ENCODE measurements at places on chromosomes 6 and 20.

DNA sequence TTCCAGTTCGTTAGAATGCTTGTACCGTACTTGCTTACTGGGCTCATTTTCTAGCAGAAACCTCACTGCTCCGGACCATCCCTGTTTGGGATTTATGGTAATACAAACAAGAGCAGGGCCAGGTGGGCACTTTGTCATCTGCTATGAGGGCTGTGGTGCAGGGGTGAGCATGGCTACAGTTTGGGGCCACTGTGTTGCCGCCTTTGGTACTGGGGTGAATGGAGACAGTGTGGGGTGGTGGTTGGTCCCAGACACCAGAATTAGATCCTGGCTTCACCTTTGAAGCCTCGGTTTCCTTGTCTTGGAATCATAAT, 95.0 kb downstream of the TOX2 start:
- no peak for DNase-seq

DNA sequence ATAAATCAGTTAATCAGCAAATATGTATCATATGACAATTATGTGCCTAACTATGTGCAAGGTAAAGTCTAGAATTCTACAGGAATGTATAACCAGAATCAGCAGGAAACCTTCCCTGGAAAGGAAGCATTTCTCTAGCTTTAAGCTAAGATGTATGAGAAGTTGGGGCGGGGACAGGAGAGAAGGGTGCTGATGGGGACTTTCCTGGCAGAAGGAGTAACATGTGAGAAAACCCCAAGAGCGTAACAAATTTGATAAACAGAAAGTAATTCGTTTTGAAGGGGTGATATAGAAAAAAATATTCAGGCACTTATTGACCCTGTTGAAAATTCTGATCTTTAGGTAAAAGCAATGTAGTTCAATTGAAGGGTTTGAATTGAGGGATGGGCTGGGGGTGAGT, 226.1 kb downstream of the KHDRBS2 start:
- DNase-seq: no peak

- no peak for DNase-seq
Observed at GRCh38 chr6:109717971-109718370, 26.9 kb downstream of the FIG4 start.

GRCh38 chr6:128914051-128914450, 31.1 kb downstream of the LAMA2 start:
- no peak for DNase-seq

DNA sequence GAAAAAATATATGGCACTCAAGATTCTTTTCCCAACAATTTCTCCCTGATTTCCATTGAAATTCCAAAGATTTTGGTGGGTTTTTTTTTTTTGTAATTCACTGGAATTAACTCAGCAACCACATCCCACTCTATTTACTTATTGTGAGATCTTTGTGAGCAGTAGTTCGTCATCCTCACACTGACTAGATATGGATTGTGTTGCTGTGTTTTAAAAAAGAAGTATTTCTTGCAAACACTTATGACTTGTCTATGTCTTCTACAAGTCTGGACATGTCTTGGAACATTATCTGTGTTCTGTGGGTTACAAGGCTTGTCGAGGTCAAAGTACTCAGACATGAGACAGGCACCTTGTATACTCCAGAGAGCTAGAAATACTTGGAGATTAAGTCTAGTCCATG, 7.3 kb upstream of the TENT5A start:
- DNase-seq: no peak

GRCh38 chr6:1067346-1067745, 244.6 kb upstream of the FOXQ1 start:
- DNase-seq: no peak

DNA sequence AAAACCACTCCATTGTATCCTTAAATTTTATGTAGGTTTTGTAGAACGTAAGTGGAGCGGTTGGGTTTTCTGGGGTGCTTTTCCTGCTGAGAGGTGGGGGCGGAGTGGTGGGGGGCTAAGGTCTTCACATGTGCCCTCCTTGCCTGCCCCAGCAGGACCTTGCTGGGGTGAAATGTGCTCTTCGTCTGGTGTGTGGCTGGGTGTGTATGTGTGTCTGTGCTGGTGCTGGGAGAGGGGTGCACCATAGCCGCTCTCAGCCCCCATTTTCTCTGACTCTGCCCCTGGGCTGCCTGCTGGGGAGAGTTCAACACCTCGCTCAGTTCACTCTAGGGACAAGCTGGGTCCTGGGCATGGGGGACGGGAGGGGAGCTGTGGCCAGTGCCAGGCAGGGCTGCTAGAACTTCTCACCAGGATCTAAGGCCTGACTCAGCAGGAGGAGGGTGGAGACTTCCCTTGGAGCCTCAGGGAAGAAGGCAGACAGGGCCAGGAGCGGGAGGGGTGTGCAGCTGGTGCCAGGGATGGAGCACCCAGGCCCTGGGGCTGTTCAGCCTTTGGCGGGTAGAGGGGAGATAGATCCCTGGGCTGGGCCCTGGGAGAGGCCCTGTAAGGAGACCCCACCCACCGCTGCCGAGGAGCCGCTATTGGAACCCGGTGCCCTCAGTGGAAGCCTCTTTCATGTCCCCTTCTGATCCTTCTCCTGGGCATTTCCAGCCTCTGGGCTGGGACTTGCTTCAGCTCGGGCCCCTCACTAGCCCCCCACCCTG, 4.8 kb downstream of the SOX18 start:
- no peak for DNase-seq

GRCh38 chr6:142693441-142693840, 251.5 kb downstream of the HIVEP2 start:
- no peak for DNase-seq

- no peak for DNase-seq
Observed at GRCh38 chr20:59994697-59995122, 36.5 kb downstream of the CDH26 start.

DNA sequence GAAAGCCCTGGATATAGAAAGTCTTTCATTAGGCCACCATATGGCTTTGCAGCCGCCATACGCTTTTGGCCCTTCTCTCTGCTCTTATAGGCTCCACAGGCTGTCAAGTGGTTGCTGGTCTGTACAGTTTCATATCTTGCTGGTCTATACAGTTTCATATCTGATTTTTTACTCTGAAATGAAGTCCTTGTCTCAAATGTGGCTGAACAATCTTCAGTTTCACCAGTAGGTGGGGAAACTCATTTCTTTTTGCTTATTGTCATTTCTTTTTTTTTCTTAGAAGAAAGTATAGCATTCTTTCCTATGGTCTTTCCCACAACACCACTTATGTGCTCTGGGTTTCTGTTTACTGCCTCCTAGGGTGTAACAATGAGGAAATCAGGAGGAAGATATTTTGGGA, 771.4 kb upstream of the MMS22L start:
- no peak for DNase-seq
